ENCODE measurements at places on chromosomes 4 and X. TPM values are rescaled to one million over a fixed set of nuclear protein-coding genes. Genes with fewer than 3 reads are reported as not detected.

GRCh38 chr4:151652841-151653547, 107.8 kb downstream of the GATB start:
- no peaks in the 10 kb centered on the region for H3K27me3 ChIP-seq
- H3K4me1 ChIP-seq = peaks cover 3% of the 10 kb centered on the region
- H3K27ac ChIP-seq = no peak overlapping the region
- DNase-seq = no peak
- H3K36me3 ChIP-seq = no peaks in the 10 kb centered on the region
- no peak overlapping the region for H3K4me3 ChIP-seq

- no peaks in the 10 kb centered on the region for H3K36me3 ChIP-seq
- DNase-seq = no peak
- H3K27me3 ChIP-seq = no peaks in the 10 kb centered on the region
- H3K27ac ChIP-seq = no peak overlapping the region
- no peaks in the 10 kb centered on the region for H3K4me1 ChIP-seq
- H3K4me3 ChIP-seq = no peak overlapping the region
Measured at GRCh38 chr4:135724421-135724820, 1522.8 kb upstream of the PABPC4L start.

DNA sequence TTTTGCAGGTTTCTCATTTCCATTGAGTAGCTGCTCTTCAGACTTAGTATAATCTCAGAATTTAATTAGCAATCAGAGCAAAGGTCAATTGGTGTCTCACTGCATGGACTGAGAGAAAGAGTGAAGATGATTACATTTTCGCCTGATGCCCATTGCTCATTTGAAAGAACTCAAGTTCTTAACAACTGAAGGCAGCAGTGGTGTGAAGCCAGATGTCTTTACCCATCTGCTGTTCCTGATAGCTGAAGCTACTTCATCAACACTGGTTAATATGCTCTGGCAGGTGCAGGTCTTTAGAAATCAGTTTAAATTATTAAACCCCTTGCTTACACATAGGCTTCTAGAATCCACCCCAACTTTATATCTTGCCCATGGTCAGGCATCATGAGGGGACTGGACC, 64.5 kb upstream of the FRAS1 start:
- no peak overlapping the region for H3K4me3 ChIP-seq
- H3K27me3 ChIP-seq = no peaks in the 10 kb centered on the region
- H3K27ac ChIP-seq = no peak overlapping the region

DNA sequence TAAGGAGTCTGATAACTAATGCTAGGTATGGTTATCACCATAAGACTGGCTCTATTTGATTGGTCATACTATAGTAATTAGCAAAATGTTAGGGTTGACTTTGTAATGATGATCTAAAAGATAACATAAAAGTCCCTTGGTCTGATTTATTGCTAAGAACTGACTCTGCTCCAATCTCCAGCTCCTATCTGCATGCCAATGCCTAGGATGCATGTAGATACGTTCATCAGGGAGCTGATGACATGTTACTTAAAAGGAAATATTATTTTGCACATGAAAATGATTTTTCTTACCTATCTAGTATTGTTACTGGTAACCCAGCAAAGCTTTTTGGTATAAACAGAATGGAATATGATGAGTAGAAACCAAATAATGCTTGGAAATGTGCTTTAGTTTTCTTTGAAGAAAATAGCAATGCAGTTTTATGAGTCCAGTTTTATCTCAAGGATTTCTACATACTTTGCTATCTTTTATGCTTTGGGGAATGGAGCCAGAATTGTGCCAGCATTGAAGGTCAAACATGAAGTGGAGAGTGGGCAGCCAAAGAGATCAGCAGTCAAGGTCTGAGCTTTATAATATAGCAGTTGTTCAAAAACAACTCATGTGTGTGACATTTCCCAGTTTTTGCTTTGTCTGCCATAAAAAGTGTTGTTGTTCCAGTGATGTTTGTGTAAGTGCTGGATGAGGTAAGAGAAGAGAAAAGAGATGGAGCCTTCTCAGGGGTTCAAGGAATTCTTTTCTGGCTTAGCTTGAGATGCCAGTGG, 121.0 kb downstream of the ARHGAP24 start:
- no peak for DNase-seq
- H3K27ac ChIP-seq = no peak overlapping the region
- no peak overlapping the region for H3K4me3 ChIP-seq
- no peaks in the 10 kb centered on the region for H3K4me1 ChIP-seq
- H3K36me3 ChIP-seq = no peaks in the 10 kb centered on the region

ATXN3L gene
- total RNA-seq = not detected

DNA sequence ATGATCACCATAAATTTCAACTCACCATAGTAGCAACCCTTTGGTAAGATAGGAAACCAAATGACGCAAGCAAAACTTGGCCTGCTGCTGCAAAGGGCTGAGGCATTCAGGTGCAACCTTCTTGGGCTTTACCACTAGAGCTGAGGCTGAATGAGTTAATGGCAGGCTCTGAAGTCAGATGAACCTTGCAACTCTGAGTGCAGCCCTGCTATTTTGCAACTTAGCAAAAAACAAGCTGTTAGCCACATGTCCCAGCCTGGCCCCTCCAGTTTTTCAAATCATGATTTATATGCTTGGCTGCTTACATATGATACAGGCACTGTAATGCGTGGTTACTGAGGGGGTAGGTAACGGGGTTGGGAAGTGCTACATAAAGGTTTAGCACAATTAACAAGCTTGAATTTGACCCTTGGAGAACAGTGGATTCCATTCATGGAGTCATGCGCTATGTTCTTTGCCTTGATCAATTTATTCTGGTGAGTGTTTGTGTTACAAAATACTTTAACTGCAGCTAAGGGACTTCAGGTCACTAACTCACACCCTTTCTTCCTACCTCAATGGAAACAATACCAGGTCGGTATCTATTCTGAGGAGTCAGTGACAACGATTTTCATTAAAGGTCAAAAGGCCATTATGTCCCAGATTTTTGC, 80.5 kb upstream of the PPARGC1A start:
- DNase-seq = no peak
- no peaks in the 10 kb centered on the region for H3K36me3 ChIP-seq
- H3K4me3 ChIP-seq = no peak overlapping the region
- H3K27me3 ChIP-seq = no peaks in the 10 kb centered on the region
- no peak overlapping the region for H3K27ac ChIP-seq
- no peaks in the 10 kb centered on the region for H3K4me1 ChIP-seq

SPANXN3 gene
- not detected for total RNA-seq

Data from esophagus muscularis mucosa (tissue), 4 donors.